ENCODE measurements at places on chromosomes 6 and 20. TPM values are rescaled to one million over a fixed set of nuclear protein-coding genes. Genes with fewer than 3 reads are reported as not detected.

RGS17 gene
- total RNA-seq: 0.62 TPM

- no peak for DNase-seq
Observed at GRCh38 chr20:13302647-13303450, 81.8 kb downstream of the ISM1 start.

ADGRG6 gene
- 15.1 TPM for total RNA-seq

NNAT gene
- total RNA-seq: 0.65 TPM

DNA sequence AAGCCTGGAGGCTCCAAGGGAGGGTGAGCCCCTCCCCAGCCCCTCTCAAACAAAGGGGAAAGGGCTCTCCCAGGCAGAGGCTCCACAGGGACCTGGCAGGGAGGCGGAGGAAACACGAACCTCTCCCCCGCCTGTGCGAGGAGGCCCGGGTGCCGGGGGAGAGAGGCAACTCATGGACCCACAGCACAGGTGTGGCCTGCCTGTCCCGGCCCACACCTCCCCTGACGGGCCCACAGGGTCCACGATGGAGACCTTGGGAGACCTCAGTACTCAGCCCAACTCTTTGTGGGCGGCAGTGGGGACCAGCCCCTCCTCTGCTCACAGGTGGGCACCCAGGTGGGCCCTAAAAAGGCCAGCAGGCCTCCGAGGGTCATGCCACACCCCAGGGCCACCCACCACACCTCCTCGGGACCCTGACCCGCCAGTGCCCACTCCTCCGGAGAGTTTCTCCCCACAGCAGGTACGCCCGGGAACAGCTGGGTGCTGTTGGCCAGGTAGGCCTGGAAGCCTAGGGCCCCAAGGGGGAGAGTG lies 12.2 kb downstream of the LAMA5 start:
- DNase-seq: no peak

DNA sequence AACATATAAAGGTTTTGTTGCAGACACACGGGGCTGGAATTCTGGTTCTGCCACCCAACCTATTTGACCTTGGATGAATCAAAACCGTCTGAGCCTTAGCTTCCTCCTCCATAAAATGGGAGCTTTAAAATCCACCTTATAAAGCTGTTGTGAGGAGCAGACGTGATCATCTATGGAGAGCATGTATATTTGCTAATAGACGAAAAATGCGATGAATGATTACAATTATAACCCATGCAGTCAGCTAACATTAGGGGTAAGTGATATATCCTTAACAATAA lies 586 bp upstream of the NUP153 start:
- no peak for DNase-seq

DNA sequence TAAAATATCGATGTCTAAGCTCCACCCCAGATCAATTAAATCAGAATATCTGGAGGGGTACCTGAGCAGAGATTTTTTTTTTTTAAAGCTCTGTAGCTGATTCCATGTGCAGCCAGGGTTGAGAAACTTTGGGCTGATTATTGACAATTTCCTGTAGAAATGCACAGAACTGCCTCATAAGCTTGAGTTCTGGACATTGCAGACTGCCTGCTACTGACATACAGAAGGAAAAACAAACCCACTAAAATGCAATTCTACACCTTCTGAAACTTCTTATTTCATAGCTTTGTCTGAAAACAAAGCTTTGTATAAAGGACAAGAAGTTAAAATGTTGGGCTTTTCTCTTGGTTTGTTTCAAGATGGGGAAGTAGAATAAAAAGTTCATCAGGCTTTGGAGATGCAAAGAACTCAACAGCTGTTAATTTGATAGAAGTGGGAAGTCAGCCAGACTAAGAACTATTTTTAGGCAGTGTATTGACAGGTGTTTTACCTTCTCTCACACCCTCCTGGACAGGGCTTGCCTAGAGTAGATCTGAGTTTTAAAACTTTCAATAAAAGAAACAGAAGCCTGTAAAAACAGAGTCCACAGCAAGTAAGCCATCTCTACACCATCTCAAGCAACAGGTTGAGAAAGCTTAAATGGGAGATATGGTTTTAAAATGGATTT lies 147.7 kb downstream of the KCNQ5 start:
- no peak for DNase-seq

DNA sequence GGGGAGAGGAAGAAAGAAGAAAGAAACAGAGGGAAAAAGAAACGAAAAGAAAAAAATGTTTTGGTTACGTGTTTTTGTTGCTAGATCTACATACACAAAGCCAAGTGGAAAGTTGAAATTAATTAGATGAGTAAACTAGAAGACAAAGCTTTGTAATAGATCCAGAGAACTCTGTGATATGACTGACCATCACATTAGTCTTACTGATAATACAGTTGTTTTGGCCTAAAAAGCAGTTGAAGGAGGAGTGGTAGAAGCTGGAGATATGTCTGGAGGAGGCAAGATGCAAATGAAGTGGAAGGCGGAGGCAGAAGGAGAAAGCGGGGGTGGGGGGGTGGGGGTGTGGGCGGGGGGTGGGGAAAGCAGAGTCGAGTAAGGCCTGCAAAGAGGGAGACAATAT lies 500.1 kb upstream of the ID4 start:
- no peak for DNase-seq

PAX1 gene
- not detected for total RNA-seq

EYA4 gene
- 2.6 TPM for total RNA-seq

MOG gene
- total RNA-seq: not detected

DNA sequence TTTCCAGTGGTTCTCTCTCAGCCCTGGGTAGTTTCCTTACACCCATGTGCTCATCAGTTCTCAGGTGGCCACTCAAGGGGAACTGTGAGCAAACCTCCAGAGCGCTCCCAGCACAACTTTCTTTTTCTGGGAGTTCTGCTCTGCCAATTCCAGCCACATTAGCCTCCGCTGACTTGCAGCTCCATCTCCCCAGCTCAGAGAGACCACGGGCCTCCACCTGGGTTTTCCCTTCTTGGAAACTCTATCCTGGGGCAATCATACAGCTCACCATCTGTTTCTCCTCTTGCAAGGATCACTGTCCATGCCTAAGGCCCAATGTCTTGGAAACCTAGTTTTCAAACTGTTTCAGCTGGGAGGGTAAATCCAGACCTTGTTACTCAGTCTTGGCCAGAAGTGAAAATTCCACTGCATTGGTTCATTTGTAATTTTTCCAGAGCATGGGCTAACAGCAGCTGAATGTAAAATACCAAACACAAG lies 129.9 kb downstream of the EYA2 start:
- no peak for DNase-seq

GRCh38 chr20:57076951-57077350 lies 189.5 kb downstream of the BMP7 start:
- DNase-seq: no peak

DNA sequence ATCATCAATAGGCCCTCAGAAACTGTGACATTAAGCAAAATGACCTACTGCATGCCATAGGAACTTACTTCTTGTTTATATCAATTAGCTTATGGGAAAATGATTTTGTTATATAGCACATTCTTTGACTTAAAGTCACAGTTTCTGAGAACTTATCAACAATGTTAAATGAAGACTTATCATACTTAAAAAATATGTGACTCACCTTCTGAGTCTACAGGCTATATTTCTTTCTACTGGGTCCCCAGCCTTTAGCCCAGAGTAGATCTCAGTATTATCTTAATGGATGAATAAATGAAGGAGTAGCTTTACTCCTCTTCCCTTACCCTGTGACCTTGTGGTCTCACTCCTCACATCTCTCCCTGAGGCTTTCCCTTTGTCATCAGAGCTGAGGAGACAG lies 180.2 kb downstream of the MAFB start:
- no peak for DNase-seq

DNA sequence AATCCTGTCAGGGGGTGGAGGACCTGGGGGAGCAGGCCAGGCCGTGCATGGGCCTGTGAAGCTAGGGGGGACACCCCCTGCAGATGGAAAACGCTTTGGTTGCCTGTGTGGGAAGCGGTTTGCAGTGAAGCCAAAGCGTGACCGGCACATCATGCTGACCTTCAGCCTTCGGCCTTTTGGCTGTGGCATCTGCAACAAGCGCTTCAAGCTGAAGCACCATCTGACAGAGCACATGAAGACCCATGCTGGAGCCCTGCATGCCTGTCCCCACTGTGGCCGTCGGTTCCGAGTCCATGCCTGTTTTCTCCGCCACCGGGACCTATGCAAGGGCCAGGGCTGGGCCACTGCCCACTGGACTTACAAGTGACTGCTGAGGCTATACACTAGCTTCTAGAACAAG lies 1.8 kb downstream of the ZBTB9 start:
- DNase-seq: no peak

- no peak for DNase-seq
Observed at GRCh38 chr6:111805511-111806164, 67.6 kb downstream of the FYN start.

DNA sequence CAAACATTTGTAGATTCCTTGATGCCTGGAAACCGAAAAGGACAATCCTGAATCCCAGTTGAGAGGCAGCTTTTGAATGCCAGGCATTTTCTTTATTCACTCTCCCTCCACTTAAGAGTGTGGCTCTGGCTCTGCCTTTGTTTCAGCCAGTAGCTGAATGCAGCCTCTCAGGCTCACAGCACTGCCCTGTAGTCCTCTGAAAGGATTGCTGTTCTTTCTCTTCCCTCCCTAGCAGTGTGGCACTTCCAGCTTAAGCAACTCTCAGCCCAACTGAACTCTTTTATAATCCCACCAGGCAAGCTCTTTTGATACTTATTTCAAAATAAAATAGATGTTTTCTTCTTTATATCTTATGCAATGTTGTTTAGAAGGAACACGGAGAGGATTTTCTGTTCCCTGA lies 415.6 kb downstream of the GJA1 start:
- DNase-seq: no peak

RFX6 gene
- not detected for total RNA-seq

GRCh38 chr6:36714511-36714910 lies 16.9 kb downstream of the RAB44 start:
- peak; percentile 65 for DNase-seq

GRCh38 chr20:32209850-32210605 lies 2.3 kb downstream of the POFUT1 start:
- DNase-seq: no peak

DNA sequence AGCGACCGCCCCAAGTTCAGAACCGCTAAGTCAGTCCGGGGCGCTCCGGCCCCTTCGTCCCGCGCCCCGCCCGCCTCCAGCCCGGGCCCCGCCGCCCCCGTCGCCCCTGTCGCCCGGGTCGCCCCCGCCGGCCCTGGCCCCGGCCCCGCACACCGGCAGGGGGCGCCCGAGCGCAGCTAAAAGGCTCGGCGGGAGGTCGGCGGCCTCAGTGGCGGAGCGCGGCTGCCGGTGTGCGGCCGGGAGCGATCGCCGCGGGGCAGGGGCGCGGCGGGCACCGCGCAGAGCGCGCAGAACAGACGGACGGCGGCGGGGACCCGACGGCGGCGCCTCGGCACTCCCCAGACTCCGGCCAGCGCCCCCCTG lies at the start of gene FNDC1:
TSS of gene FNDC1 (plus strand) at position 208 of the 363 bp plus-strand sequence. CDS start 197 bp downstream, outside the sequence.
- DNase-seq: peak; percentile 84

DNA sequence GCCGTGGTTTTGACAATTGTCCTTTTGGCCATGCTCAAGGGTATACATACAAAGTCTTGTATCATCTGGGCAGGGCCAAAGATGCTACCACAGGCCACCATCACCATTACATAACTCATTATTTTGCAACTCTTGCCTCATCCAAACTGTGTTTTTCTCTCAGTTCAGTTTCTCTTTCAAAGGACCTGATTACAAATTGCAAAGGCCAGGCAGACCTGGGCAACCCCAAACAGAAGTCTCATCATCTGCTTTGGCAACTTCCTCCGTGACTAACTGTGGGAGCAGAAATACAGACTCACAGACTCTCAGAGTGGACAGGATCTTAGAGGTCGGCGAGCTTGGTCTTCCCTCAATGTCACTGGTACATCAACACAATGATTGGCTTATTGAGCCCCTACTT lies 117.8 kb upstream of the NEDD9 start:
- no peak for DNase-seq

SRC gene
- total RNA-seq: 39.1 TPM

MATN4 gene
- 0.56 TPM for total RNA-seq

DNA sequence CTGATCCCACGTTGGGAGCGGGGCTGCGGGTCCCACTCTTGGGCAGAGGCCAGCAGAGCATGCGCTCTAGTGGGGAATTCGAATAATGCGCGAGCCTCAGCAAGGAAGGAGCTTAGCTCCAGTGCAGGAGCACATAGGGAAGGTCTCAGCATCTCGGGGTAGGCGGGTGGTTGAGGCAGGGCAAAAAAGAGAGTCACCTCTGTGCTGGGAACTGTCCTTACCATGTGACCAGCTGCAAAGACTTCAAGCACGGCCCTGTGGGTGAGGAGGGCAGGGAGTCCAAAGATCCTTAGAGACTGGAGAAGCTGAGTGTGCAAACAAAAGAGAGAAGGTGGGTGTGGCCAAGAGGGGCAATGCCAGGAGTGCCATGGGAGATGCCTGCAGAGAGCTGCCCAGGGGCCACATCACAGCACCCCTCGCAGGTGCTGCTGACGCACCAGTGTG lies 79.2 kb upstream of the CD93 start:
- DNase-seq: no peak

- DNase-seq: no peak
Observed at GRCh38 chr20:60281295-60281694, 323.1 kb downstream of the CDH26 start.

TBX18 gene
- 45.5 TPM for total RNA-seq

C6orf132 gene
- 5.5 TPM for total RNA-seq

IPCEF1 gene
- total RNA-seq: 3.7 TPM

SPO11 gene
- total RNA-seq: not detected

KIAA1755 gene
- total RNA-seq: 18.6 TPM

- DNase-seq: no peak
Observed at GRCh38 chr6:34389034-34389433, 3.4 kb downstream of the NUDT3 start.

DNA sequence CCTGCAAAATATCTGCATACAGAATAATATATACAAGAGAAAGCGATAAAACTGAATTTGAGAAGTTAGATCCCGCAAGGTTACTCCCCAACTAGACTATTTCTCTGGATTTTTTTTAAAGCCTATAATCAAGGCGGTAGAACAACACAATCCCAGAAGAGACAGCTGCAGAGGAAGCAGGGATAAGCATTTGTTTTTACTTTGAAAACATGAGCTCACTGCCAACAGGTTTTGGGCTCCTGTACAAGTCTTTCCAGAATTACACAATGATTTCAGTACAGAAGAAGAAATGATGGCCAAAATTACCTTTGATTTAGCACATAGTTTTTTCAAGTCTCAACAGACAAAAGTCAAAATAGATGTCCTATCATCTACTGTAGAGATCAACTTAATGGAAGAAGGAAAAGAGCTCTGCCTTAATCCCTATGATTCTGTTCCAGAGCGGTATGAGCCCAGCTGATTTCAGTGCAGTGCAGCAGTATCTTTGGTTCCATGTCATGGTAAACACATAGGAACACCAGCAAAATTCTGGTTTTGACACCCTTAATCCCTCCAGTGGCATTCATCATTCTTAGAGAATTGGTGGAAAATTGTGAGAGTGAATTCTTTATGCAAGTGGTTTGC lies 304.3 kb downstream of the HDGFL1 start:
- DNase-seq: no peak

- DNase-seq: no peak
Observed at GRCh38 chr20:9311132-9311531, 203.3 kb upstream of the LAMP5 start.

- no peak for DNase-seq
Observed at GRCh38 chr20:46341074-46342009, 33.0 kb upstream of the CDH22 start.

HDDC2 gene
- total RNA-seq: 47.8 TPM

Data from posterior vena cava (tissue), 2 donors.